ENCODE measurements at places on chromosomes 12 and 14. TPM values are rescaled to one million over a fixed set of nuclear protein-coding genes. Genes with fewer than 3 reads are reported as not detected.

DNA sequence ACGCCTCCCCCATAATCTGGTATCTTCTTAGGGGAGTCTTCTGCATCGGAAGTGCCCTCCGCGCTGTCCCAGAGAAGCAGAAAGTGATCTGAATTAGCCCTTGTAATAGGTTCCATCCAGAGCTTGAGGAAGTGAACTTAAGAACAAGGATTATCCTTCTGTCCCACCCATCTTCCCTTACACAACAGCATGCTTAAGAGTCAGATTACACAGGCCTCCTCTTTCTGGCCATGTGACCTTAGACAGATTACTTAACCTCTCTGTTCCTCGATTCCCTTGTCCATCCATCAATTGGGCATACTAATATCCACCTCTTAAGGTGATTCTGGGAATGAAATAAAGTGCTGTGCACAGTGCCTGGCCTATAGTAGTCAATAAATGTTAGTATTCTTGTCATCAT lies 11.4 kb downstream of the CABP1 start:
- DNase-seq = no peak

GRCh38 chr12:74105434-74105833 lies 432.2 kb upstream of the ATXN7L3B start:
- DNase-seq = peak; percentile 83

- DNase-seq = peak; percentile 58
These were observed 19.9 kb downstream of the SLC35F4 start for GRCh38 chr14:57845802-57846531.

GRCh38 chr12:127810041-127810440 lies 456.9 kb upstream of the TMEM132C start:
- peak; percentile 86 for DNase-seq

- DNase-seq = peak; percentile 95
These were observed at the start of gene ZBTB25 for GRCh38 chr14:64503434-64504309. Gene ZBTB25 (minus strand): TSS chr14:64503838. CDS start chr14:64490533, 13,305 bp downstream.

GRCh38 chr12:104137001-104137901 lies 759 bp downstream of the NFYB start:
- peak; percentile 35 for DNase-seq

DNA sequence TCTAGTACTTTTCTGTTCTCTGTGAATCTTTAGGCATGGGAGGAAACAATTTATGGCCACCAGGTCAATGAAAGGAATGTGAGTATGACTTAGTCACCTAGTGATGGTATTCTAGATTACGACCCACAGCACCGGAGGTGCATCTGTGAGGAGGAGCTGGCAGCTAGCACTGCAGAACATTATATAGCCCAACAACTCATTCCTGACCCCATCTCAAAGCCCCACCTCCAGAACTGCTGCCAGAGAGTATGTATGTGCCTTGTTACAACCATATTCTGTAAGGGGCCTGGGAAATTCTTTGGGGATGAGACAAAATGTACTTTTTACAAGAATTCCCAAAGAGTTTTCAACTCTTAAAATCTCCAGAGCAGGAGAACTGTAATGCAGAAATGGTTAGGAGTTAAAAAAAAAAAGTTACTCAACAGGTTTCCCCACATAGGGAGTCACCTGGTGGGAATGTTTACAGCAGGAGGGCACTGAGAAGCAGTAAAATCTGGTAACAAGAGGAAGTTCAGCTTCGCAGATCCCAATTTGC lies 34.9 kb upstream of the CERS5 start:
- peak; percentile 95 for DNase-seq

- DNase-seq = no peak
These were observed 31.2 kb upstream of the TSPAN9 start for GRCh38 chr12:3045989-3046388.

GRCh38 chr12:93127582-93128331 lies 198.7 kb upstream of the EEA1 start:
- no peak for DNase-seq

GRCh38 chr14:59195912-59196311 lies 7.4 kb downstream of the DAAM1 start:
- DNase-seq = no peak

GRCh38 chr14:100278702-100279101 lies 27.5 kb downstream of the SLC25A29 start:
- peak; percentile 82 for DNase-seq

- no peak for DNase-seq
These were observed 460.3 kb downstream of the EGLN3 start for GRCh38 chr14:33490555-33490954.

DNA sequence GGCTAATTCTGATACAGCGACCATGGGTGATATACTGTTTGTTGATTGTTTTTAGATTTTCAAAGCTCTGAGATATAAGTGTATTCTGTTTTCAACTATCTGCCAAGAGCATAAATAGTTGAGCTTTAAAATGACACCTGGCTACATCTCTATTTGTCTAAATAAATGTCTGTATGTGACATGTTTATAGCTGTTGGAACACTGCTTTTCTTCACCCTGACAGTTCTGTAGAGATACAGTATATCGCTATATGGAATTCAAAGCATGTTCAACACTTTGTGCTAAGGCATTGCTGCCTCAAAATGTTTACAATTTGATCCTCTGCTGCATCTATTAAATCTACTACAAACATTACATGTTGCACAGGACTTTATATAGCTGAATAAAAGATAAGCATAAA lies 27.4 kb upstream of the MGAT4C start:
- DNase-seq = no peak

DNA sequence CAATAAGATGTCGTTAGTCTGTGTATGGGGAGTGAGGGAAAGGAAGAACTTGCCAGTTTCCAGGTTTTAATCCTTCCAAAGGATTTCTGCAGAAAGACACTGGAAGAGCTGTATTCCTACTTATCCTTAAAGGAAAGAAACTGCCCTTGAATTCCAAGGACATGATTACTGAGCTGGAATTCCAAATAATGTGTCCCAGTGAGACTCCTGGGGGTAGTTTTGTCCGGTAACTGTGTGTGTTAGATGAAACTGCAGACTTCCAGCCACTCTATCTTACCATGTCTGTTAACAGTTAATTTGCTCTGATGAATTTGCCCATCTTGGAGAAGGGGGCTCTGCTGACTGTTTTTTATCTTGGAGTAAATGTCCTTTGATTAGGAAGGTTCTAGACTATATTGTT lies 33.0 kb downstream of the CKB start:
- DNase-seq = no peak

GRCh38 chr12:101714877-101715444 lies 17.5 kb downstream of the CHPT1 start:
- DNase-seq = no peak

DNA sequence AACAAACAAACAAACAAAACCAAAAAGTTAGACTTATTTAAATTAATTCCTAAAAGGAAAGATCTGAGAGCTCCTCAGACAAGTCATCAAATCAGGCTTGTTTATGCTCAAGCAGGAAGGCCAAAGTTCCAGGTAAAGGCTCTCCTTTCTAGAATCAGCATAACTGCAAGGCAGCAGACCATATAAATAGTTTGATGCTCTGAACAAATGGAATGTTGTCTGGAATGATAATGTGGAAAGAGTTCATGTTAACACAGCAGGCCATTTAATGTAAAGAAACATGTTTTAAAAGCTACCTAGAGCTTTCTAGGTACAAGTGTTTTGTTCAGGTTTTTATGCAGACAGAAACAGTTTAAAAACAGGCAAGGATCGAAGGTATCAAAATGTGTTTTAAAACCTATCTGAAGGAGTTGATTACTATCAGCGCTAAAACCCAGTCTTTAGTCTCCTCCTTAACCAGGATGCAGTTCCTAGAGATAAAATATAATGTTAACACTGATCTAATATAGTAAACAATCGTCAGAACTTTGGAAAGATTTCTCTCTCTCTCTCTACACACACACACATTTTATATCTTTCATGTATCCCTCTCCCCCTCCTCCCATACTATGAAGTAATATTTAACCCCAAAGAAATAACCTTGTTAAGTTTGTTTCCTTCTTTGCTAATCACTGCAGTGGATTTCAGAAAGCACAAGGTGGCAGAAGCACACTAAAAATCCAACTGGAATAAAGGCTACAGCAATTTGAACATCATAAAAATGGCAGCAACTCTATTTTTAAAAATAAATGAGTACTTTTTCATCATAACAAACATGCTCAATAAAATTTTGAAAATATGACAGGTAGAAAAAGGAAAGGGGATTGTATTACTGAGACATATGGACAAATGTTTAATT lies 135.5 kb downstream of the PAWR start:
- DNase-seq = peak; percentile 30

DNA sequence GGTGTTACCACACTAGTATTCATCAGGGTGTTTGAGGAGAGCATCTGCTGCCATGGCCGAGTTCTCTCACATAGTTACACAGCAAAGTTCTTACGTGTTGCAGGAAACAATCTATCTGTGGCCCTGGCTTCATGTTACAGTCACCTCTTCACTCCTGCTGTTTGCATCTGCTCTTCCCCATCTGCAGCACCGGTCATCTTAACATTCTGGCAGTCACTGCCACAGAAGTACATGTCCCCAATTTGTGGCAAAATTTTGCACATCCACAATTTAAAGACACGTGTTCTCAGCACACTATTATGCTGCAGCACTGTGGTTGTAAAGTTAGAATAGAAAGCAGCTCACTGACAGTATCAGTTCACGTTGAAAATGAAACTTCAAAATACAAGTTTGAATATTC lies 23.2 kb downstream of the MAPK1IP1L start:
- DNase-seq = no peak

- no peak for DNase-seq
These were observed 17.9 kb upstream of the TCL1B start for GRCh38 chr14:95668235-95668772.

PRIM1 gene
- total RNA-seq = 61.0 TPM

POTEG gene
- 2.2 TPM for total RNA-seq

PTPN6 gene
- total RNA-seq = 0.05 TPM

SOX5 gene
- 0.05 TPM for total RNA-seq

TSPAN11 gene
- not detected for total RNA-seq

RFX4 gene
- not detected for total RNA-seq

RPS6KL1 gene
- total RNA-seq = not detected

RASSF8 gene
- total RNA-seq = 33.5 TPM

NKX2-1 gene
- not detected for total RNA-seq

ZNF641 gene
- total RNA-seq = 3.9 TPM

LRTM2 gene
- total RNA-seq = not detected

All from HT1080 (cell line).